ENCODE measurements at places on chromosomes 4 and X.

DNA sequence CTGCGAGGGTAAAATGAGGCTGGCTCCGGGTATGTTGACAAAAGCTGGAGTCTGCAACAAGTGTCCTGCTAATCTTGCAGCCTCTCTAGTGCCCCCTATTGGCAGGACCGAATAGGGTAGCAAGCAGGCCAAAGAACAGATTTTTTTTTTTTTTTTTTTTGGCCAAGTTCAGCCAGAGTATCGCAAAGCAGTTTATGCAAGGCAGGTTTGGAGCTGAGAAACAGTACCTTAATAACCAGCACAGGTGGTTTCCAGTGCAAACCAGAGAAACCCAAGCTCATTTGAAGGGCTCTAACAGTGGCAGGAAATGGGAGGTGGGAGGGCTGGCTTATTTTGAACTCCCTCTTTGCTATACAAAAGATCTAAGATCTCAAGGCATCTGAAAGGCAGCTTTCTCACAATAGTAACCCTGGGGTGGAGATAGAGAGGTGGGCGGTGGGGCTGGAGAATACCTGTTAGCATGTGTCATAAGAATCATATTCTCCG is 38.2 kb upstream of the OCIAD2 start:
- no peak for DNase-seq

GRCh38 chrX:141142946-141143345 is 34.0 kb downstream of the LDOC1 start:
- no peak for DNase-seq

DNA sequence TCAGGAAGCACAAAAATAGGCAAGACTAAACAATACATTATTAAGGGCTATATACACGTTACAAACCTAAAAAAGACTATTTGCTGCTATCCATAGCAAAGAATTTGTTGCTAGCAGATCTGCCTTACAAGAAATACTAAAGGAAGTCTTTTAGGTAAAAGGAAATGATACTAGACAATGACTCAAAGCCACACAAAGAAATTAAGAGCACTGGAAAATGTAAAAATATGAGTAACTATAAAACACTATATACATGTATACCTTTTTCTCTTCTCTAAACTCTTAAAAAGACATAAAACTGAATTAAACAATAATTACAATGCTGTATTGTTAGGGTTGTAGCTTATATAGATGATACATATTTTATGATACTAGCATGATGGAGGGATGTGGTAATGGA is 25.7 kb downstream of the SLC9A7 start:
- DNase-seq: no peak

DNA sequence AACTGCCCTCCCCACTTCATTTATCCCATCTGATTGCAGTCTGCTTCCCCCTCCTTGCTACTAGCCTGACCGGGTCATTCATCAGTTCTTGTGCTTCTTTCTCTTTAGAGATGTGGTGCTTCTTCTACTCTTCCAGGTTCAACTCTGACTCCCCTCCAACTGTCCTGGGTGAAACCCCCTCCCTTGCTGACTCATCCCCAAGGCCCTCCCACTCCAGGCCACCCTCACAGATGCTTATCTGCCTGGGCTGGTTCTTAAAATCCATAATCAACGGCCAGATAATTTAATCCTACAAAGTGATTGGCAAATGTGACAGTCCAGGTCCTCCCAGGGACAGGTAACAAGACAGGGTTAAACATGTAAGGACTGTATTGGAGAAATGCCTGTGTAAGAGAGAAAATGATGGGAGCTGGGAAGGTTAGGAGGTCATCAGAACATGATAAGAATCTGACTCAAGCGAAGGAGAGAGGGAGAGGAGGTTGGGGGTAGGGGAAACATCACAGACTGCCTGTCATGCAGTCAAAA is 182.8 kb upstream of the C1QTNF7 start:
- DNase-seq: no peak

GRCh38 chrX:119486745-119487144 is 18.5 kb downstream of the SLC25A5 start:
- DNase-seq: no peak

- no peak for DNase-seq
Measured at GRCh38 chr4:142818031-142818430, 28.1 kb downstream of the INPP4B start.

GRCh38 chr4:151829309-151829708 is 68.5 kb upstream of the GATB start:
- no peak for DNase-seq

DNA sequence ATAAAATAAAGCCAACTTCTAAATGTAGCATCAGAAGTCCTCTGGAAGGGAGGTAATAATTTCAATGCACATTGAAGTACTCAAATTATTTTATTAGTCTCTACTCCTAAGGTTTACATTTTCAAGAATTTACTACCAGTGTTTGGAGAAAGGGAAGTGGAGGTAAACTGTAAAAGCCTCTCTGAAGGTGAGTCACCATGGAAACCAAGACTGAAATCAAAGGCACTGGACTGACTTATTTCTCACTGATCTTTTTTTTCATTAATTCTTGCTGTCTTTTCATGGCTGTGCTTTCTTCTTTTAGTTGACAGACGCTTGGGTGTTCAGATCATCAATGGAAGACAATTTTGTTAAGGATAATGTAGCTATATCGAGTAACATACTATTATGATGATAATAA is 9.7 kb downstream of the SLC39A8 start:
- DNase-seq: no peak

DNA sequence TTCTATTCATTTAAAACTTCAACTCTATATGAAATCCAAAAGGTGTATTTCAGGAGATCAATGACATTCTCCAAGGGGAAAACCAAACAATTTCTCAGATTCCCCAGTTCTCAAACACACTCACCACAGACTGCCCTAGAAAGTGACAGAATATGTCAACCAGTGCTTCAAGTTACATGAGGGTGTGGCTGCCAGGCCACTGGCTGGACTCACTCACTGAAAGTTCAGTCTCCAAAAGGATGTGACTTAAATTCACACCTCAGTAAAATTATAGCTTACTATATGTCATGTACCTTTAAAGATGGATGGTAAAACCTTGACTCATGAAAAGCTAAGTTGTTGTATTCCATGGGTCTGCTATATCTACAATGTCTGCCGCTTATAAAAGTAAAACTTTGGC is 7.3 kb downstream of the INPP4B start:
- DNase-seq: no peak

- no peak for DNase-seq
Measured at GRCh38 chr4:151721466-151721865, 39.3 kb downstream of the GATB start.

DNA sequence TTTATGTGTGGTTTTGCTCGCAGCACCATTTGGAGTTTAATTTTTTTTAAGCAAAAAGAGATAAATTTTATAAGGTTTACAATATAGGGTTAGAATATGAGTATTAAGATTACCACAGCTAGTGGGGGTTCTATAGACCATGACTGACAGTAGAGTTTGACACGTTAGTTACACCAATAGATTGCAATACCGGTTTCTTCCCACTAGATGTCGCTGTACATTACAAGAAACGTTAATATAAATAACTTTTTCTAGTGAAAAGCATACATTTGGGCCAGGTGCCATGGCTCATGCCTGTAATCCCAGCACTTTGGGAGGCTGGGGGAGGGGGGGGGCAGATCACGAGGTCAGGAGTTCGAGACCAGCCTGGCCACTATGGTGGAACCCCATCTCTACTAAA is 433.6 kb downstream of the MAGEB5 start:
- DNase-seq: no peak
